ENCODE measurements at places on chromosomes 3 and 15. TPM values are rescaled to one million over a fixed set of nuclear protein-coding genes. Genes with fewer than 3 reads are reported as not detected.

GRCh38 chr3:144636833-144637232 lies 665.2 kb downstream of the DIPK2A start:
- no peak for DNase-seq

Gene CD200
- 12.2 TPM for total RNA-seq

GRCh38 chr15:77582763-77583162 lies 49.9 kb downstream of the LINGO1 start:
- DNase-seq, result no peak

GRCh38 chr15:70765504-70766281 lies 2.3 kb upstream of the UACA start:
- no peak for DNase-seq

Gene CLDN1
- total RNA-seq, result 115 TPM

GRCh38 chr15:98164571-98164970 lies 204.1 kb downstream of the ARRDC4 start:
- no peak for DNase-seq

Gene LRRC31
- not detected for total RNA-seq

Gene SPINK8
- total RNA-seq, result not detected

- no peak for DNase-seq
These were observed at the start of gene EIF4E3 for GRCh38 chr3:71725271-71725991. EIF4E3 (minus strand) TSS chr3:71725402; CDS start chr3:71725367, 35 bp downstream.

- DNase-seq, result no peak
These were observed 51.4 kb downstream of the XXYLT1 start for GRCh38 chr3:195219351-195220230.

- DNase-seq, result no peak
These were observed 187.9 kb upstream of the LPP start for GRCh38 chr3:187966096-187966495.

Gene KIF15
- 9.5 TPM for total RNA-seq

Gene TM4SF4
- total RNA-seq, result not detected

DNA sequence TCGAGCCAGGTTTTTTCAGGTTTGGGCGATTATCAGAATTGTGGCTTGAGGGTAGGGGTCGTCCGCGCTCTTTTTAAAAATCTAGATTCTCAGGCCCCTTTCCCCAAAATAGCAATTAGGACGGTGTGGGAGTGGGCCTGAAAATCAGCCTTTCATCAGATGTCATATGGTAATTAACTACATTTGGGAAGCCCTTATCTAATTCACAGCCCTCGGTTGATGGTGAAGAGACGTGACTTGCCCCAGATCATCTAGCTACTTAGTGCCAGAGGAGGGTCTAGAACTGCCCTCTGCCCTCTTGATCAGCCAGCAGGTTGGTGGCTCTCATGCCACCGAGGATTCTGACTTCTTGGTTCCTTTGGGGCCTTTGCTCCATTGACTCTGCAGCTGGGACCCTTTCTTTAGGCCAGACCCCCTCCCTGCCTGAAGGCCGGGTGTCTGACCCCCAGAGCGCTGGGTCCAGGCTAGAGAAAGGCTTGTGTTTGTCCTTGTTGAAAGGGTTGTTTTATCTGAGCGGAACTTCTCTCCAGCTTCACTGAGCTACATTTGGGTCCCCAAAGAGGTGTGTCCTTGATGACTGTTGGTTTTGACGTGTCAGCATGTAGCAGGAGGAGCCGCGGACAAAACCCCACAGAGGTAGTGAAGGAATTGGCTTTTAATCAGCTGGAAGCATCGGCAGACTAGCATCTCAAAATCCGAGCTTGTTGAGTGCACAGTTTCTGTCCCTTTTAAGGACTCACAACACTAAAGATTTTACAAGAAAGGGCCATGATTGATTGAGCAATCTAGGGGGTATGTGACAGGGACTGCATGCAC lies 857 bp downstream of the AEN start:
- DNase-seq, result no peak

DNA sequence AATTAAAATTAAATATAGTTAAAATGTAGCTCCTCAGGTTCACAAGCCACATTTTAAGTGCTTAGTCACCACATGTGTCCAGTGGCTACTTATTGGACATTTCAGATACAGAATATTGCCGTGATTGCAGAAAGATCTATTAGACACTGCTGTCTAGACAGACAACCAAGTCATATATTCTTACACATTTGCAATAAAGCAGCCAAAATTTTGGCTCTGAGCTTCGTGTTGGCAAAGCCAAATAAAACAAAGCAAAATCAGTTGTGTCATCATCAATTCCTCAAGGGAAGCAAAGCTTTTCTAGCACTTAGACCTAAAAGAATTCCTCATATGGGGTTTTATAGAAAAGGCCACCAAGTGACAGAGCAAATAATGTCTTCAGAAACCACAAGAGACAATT lies 193.1 kb upstream of the LPP start:
- DNase-seq, result no peak

- no peak for DNase-seq
These were observed 132.6 kb upstream of the CHRNA7 start for GRCh38 chr15:31897746-31898145.

Gene GOLGA8M
- total RNA-seq, result 3.4 TPM

Gene CADM2
- 2.5 TPM for total RNA-seq

- no peak for DNase-seq
These were observed 24.3 kb upstream of the TATDN2 start for GRCh38 chr3:10223676-10224639.

Gene GOLGA6B
- 0.10 TPM for total RNA-seq

DNA sequence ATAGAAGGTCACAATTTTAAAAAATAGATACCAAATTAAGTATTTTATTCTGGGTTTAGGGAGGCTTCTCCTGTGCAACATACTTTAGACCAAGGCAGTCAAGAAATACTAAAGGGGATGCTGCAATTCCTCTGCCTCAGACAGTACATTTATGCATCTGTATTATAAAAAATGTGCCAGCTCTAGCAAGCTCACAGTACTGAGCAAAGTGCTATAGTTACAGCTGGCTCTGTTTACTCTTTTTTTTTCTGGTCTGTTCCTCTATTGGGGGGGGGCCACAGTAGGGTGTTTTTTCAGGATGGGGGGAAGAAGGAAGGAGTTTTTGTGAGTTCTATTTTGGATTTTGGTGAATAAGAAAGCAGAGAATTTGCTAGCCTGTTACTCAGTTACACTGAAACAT lies 185.0 kb downstream of the TIGIT start:
- DNase-seq, result no peak

Gene CDV3
- 90.2 TPM for total RNA-seq

DNA sequence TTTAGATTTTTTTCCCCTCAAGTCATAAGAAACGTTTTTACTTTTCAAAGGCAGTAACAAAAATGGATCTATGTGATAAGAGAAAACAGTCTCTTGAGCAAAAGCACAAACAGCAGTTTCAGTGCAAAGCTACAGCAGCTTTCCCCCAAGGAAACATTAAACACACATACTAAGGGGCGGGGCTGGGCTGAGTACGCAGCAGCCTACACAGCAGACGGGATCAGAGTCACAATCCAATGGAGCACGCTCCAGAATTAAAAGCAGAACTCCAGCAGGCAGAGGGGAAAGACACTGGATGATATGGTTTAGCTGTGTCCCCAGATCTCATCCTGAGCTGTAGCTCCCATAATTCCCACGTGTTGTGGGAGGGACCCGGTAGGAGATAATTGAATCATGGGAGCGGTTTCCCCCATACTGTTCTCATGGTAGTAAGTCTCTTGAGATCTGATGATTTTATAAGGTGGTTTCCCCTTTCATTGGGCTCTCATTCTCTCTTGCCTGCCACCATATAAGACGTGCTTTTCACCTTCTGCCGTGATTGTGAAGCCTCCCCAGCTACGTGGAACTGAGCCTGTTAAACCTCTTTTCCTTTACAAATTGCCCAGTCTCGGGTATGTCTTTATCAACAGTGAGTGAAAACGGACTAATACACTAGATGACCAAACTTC lies 116.2 kb upstream of the SLCO3A1 start:
- peak; percentile 37 for DNase-seq

Gene RYK
- total RNA-seq, result 105 TPM

GRCh38 chr3:122092460-122093165 lies 37.5 kb downstream of the CD86 start:
- DNase-seq, result no peak

Gene SCN11A
- total RNA-seq, result 1.9 TPM

DNA sequence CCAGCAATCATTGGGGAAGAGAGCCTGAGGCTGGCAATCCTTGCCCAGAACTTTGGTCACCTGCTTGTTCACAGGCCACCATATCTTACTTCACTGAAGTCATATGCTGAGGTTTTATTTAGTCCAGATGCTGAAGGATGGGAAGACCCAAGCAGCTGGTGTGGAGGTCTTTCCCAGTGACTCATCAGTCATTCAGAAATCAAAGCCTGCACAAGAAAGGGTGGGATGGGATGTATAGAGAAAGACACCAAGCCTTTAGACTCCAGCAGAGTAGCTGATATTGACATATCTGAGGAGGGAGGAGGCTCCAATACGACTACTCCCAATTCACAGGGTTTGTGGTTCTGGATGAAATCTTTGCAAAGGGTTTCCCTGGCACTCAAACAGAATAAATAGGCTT lies 13.0 kb upstream of the PHLDB2 start:
- DNase-seq, result peak; percentile 4

- DNase-seq, result no peak
These were observed 22.1 kb upstream of the TRA2B start for GRCh38 chr3:185959609-185960521.

Gene EFL1
- total RNA-seq, result 21.0 TPM

GRCh38 chr3:121943431-121943830 lies 49.2 kb downstream of the SLC15A2 start:
- DNase-seq, result no peak

All from skin of body (tissue), 3 donors.